ENCODE measurements at places on chromosomes 7 and 10.

- no peak for DNase-seq
Observed at GRCh38 chr7:134926396-134926795, 59.9 kb upstream of the AGBL3 start.

- no peak for DNase-seq
Observed at GRCh38 chr7:1569016-1569415, 816 bp downstream of the PSMG3 start.

DNA sequence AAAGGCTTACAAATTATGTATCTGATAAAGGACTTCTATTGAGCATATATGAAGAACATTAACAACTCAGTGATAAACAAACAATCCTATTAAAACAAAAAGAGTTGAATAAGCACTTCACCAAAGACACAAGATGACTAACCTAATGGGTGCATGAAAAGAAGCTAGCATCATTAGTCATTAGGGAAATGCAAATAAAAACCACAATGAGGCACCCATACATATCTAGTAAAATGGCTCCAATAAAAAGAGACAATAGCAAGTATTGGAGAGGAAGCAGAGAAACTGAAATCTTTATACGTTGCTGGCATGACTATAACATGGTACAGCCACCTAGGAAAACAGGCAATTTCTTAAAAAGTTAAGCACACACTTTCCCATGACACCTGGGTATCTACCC lies 77.6 kb upstream of the ZMIZ1 start:
- no peak for DNase-seq

- DNase-seq: no peak
Observed at GRCh38 chr10:119248681-119249080, 41.3 kb downstream of the GRK5 start.

GRCh38 chr7:135665042-135665441 lies 2.7 kb downstream of the STMP1 start:
- no peak for DNase-seq

- no peak for DNase-seq
Observed at GRCh38 chr7:148615085-148615730, 24.6 kb downstream of the C7orf33 start.

DNA sequence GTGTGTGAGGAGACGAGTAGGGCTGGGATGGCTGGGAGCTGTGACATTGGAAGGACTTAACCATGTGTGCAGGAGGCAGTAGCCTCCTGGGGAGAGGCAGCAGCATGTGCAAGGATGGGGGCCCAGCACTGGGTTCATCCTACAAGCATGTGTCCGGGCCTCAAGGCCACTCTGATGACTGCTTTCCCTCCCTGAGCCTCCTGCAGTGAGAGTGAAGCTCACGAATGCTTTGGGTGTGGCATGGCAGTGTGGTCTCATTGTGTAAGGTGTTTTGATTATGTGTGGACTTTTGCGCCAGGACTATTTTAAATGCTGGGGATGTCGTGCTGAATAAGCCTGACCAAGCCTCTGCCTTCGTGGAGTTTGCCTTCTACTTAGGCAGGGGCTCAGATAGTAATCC lies 122.0 kb upstream of the INSYN2A start:
- DNase-seq: no peak

DNA sequence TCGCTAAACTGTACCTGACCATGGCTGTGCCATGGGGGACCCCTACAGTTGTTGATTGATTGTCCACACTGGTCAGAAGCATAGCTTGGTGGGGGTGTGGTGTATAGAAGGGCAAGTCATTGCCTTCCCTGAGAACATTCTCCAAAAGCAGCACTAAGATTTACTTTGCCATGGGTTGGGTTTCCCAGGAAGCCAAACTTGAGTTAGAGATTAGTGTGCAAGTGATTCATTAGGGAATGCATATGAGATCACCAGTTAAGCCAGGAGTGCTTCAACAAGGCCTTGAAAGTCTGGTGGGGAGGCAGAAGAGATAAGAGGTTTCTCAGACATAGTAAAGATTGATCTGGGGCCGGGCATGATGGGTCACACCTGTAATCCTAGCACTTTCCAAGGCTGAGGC lies 21.4 kb upstream of the TPST1 start:
- DNase-seq: no peak

GRCh38 chr7:135326636-135327280 lies 93.1 kb downstream of the STRA8 start:
- no peak for DNase-seq

GRCh38 chr7:85041605-85042216 lies 145.1 kb downstream of the SEMA3D start:
- peak; percentile 42 for DNase-seq

DNA sequence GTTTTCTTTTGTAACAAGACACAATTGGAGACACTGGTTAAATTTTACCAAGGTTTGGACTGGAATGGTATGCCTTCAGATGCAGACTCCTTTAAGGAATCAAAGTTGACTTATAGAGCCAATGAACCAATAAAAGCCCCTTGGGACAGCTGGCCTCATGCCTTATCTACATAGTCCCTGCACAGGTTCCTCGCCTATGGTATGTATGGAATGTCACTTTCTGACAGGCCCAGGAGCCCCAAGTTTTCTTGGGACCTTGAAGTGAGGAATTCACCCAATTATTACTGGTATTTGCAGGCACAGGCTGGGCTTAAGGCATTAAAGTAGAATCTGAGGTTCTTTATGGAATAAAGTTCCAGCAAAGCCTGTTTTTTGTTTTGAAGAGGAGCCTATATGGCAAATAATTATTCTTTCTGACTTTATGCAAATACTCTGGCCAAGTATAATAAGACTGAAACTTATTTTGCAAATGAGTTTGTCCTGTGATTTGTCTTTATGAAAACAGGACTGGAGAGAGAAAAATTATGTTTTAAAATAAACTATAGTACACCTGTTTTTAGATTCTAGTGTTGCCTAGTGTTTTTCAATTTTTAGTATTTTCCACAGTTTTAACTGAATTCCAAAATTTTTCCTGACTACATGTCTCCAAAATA lies 24.1 kb upstream of the DNMBP start:
- no peak for DNase-seq

DNA sequence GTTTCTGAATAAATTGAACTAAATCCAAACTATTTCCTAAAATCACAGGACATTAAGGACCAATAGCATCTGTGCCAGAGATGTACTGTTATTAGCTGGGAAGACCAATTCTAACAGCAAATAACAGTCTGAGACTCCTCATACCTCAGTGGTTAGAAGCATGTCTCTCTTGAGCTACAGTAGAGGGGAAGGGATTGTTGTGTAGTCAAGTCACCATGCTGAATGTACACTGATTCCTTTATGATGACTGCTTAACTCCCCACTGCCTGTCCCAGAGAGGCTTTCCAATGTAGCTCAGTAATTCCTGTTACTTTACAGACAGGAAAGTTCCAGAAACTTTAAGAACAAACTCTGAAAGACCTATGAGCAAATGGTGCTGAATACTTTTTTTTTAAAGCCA lies 13.9 kb downstream of the MEST start:
- no peak for DNase-seq

DNA sequence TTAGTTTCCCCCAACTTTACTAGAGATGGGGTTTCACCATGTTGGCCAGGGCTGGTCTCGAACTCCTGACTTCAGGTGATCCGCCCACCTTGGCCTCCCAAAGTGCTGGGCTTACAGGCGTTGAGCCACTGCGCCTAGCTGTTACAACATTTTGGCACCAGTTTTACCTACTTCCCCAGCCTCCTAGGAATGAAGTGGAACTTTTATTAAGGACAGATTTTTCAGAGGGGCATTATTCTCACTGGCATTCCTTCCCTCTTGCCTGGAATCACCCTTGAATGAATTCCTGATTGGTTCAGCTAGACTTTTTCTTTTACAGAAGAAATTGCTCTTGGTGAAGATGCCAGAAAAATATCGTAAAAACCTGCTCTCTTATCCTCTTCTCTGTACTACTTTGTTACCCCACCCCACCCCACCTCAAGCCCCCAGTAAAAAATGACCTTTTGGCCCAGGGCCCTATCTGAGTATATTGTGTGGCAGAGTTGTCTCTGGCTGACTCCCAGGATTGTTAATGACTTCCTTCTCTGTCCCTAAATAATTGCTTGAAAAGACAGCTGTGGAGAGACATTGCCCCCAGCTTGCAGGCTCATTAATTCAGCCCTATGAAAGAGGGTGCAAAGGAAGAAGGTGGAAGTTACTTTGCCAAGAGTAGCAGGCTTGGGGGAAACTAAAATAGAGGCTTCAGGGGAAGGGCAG lies 189.6 kb downstream of the AUTS2 start:
- DNase-seq: no peak

DNA sequence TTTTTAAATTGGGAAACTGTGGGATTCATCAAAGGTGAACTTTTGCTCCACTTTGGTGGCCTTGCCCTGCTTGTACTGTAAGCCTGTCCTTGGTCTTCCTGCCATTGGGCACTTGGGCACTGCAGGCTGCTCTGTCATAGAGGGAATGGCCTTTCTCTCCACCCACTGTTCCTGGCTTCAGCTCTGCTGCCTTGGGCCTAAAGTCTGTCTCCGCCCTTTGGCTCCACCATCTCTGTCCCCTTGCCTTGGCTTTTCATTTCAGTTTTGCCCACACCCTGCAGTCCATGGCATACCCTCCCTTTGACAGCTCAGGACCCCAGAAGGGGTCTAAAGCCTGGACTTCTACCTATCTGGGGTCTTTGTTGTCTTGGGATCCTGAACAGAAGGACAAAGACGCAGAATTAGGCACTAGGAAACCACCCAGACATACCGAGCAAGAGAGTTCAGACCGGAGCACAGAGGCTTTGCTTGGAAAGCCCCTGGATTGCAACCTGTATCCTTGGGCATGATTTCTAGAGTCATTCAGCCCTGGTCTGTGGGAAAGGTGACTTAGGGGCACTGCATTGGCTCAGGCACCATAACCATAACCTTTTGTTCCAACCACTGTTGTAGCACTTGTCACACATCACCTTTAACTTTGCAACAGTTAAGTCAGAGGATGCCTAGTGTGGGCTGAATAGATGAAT lies 5.2 kb upstream of the ARHGAP22 start:
- DNase-seq: no peak
